ENCODE measurements at places on chromosomes 7 and 10.

DNA sequence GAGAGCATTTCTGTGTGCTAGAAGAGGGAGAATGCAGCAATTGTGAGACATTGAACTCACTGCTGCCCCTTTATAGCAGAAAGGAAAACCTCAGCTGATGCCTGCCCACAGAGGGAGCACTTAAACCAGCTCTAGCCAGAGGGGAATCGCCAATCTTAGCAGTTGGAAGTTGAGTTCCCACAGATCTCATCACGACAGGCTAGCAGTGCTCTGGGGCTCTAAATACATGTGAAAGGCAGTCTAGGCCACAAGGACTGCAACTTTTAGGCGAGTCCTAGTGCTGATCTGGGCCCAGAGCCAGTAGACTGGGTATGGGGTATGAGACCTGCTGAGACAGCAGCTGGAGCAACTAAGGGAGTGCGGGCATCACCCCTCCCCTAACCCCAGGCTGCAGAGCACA, 25.2 kb upstream of the PRR15 start:
- no peak for DNase-seq

- no peak for DNase-seq
Measured at GRCh38 chr7:122790591-122790990, 87.9 kb upstream of the RNF148 start.

DNA sequence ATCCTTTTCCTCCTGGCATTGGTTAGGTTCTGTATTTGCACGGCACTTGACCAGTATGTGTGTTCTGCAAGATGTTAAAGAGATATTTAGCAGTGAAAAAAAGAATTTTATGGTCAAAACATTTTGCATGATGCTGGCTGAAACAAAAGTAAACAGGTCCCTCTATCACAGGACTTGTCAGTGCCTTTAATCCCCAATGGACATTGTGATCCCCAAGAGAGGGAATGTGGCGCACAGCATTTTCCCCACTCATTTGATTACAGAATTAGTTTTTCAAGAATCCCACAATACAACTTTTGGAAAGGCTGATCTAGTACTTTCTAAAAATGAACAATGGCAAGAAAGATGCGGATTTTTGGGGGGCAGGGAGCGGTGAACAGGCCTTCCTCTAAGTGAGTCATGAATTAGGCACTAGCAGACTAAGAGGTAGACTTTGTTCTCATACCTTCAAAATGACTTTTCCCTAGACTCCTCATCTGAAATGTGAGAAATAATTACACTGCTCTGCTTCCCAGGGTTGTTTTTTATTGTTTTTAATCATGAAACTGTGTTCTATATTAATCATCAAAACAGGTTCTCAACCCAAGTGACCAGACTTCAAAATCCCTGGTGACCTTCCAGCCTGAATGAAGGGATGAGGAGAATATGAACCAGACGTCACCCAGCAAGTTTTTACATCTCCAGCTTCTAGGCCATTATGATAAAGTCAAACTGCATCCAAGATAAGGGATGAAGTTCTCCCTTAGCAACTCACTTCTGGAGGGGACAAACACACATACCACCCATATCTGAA, 8.6 kb downstream of the FBXW4 start:
- DNase-seq = no peak

GRCh38 chr10:54368984-54369383, 432.0 kb downstream of the PCDH15 start:
- no peak for DNase-seq

- DNase-seq = no peak
Measured at GRCh38 chr7:92696584-92696983, 106.4 kb upstream of the FAM133B start.
